NCI-H510A (cell line): ENCODE measurements at places on chromosomes 13 and 19.

DNA sequence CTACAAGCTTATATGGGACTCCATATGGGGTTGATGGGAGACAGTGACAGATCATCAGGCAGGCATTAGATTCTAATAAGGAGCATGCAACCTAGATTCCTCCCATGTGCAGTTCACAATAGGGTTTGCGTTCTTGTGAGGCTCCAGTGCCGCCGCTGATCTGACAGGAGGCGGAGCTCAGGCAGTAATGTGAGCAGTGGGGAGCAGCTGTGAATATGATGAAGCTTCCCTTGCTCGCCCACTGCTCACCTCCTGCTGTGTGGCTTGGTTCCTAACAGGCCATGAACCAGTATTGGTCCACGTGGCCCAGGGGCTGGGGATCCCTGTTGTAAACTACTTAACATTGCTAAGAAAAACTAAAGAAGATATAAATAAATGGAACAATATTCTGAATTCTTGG lies 378.4 kb downstream of the KCNRG start:
- DNase-seq: peak; percentile 46

- peak; percentile 53 for DNase-seq
Observed at GRCh38 chr19:46990991-46991676, 28.5 kb upstream of the NPAS1 start.

GRCh38 chr13:74871369-74872070 lies 610.4 kb downstream of the TBC1D4 start:
- DNase-seq: no peak

DNA sequence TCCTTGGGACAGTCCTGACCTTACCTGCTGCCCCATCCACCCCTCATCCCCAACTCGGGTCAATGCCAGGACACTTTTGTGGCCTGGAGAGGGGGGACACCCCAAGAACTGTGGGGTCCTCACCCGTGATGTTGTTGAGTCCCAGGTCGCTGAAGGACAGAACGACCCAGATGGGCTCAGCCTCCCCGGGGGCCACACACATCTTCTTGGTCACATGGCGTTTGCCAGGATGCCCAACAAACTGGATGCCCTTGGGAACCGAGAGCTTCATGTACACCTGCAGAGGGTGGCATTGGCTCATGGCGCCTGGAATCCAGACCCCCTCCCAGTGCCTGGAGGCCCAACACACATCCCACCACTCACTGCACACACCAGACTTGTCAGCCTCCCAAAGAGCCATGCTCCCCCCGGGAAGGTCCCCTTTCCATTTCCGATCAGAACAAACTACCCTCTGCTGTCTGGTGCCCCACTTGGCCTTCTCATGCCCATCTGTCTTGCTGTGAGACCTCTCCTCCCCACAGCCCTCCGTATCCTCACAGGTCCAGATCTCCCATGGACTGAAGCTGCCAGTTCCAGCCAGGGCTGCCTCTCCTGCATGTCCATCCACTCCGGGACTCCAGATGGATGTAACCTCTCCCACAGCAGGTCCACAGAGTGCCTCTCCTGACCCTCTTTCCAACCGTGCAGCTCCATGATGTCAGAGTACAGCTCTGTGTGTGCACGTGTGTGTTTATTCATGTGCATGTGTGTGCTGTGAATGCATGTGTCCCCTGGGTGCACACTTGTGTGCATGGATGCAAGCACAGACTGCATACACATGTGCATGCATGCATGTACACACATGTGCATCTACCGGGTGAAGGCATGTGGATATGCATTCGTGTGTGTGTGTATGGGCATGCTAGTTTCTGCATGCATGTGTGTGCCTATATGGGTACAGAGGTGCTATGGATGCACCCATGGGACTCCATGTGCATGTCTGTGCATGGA lies 58.4 kb downstream of the F2RL3 start:
- no peak for DNase-seq

- DNase-seq: no peak
Observed at GRCh38 chr19:5148794-5149190, 179.9 kb downstream of the KDM4B start.

DNA sequence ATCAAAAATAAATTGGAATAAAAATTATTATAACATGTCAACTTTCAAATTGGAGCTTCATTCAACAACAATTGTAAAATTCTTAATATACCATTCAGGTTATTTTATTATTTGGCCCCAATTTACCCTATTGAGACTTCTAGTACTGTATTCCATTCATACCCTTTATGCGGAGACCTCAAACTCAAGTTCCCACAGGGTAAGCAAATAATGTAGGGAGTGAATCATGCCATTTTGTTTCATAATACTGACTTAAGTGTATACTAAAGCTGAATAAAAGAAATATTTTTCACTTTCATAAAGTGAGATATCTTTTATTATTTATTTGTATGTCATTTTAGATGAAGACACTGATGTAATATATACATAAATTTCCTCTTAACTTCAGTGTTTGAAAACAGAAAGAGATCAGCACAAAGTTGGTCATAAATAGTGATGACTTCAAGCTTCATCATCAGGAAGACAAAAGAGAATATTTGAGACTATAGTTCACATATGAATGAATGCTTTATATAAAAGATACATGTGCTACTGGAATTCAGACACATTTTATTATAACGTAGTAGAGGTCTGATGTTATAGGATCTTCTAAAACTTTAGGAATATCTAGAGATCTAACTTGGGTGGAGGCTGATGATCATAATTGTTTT lies 894.4 kb upstream of the PCDH9 start:
- DNase-seq: no peak

- no peak for DNase-seq
Observed at GRCh38 chr13:50999641-51000040, 90.0 kb downstream of the RNASEH2B start.

- no peak for DNase-seq
Observed at GRCh38 chr13:111401755-111402154, 81.3 kb downstream of the TEX29 start.

- DNase-seq: no peak
Observed at GRCh38 chr19:39275578-39275977, 7.4 kb downstream of the IFNL2 start.

DNA sequence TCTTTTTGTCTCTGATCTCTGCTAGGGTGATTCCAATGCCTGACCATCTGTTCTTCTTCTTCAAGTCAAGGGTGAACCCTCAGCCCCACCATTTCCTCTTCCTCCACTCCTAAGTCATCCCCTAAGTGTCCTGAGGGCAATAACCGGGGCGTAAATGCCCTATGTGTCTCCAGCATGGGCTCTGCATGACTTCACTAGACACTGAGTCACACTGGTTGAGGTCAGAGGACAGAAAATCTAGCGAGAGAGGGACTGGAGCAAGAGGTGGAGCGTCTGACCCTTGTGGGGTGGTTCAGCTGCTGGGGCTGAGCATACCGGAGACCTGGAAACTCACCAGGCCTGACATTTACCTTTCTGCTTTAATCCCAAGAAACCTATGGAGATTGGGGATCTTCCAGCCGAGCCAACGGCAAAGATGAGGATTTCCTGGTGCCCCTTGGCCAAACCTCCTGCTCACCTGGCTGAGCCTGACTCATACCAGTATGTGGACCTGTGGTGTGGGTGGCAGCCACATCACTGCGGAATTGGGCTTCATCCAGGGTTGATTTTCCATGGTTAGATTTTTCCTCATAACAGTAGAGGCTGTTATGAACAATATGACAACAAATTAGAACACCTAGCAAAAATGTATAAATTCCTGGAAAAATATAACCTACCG lies 26.9 kb downstream of the SCGB2B2 start:
- no peak for DNase-seq

GRCh38 chr19:16949496-16950023 lies 60.8 kb downstream of the F2RL3 start:
- DNase-seq: no peak

DNA sequence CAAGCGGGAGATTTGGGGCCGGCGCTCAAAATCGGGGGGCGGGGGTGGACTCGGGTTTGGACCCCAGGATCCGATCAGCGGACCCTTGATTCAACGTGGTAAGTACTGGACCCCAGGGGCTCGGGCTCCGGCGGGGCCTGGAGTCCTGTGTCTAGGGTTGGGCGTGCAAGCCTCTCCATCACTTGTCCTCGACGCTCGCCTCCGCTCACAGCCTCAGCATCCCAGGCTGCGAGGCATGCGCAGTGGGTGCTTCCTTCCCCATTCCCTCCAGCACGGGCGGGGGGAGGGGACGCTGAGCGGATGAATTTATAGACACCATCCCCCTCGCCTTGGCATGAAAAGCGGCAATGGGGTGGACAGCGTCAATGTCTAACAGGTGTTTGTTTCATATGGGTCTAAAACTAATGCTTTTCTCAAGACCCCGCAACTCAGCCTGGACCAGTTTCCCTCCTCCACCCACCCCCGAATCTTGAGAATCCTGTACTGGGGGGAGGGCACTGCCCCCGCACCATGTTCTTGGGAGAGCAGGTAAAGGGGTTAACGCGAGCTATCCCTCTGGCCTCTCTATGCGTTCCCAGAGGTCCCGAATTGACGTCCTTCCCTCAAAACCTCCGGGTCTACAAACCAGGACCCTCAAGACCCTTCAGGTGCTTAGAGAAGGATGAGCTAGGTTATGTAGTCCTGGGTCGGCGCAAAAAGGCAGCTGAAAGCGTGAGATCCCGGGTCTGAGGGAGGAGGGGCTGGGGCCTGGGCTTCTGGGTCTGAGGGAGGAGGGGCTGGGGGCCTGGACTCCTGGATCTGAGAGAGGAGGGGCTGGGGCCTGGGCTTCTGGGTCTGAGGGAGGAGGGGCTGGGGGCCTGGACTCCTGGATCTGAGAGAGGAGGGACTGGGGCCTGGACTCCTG lies 579 bp downstream of the CPT1C start:
- DNase-seq: peak; percentile 91

DNA sequence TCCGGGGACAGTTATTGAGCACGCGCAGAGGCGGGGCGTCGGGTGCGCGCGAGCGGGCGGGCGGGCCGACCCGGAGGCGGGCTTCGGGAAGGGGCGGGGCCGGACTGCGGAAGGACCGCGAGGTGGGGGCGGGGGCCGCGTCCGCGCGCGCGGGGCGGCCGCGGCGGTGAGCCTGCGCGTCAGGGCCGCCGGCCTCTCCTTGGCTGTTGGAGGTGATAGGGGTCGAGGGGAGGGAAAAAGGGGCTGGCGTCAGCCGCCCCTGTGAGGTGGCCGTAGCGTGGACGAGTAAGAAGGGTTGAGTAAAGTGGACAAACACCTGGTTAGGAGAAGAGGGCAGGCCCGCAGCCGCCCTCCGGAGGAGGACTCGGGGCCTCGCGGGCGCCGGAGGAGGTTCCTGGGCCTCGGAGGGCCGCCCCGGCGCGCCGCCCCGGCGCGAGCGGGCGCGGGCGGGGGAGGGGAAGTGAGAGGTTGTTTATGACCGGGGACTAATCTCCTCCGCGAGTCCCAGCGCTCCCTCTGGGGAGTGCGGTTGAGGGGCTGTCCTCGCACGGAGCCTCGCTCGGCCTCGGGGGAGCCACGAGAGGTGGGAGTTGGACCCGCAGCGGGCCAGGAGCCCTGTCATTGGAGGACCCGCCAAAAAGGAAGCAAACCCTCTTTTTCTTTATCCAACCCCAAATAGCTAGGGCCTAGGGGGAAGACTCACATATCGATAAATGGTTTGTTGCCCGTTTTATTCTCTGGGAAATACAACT lies 547 bp upstream of the INTS6 start:
- DNase-seq: peak; percentile 59

DNA sequence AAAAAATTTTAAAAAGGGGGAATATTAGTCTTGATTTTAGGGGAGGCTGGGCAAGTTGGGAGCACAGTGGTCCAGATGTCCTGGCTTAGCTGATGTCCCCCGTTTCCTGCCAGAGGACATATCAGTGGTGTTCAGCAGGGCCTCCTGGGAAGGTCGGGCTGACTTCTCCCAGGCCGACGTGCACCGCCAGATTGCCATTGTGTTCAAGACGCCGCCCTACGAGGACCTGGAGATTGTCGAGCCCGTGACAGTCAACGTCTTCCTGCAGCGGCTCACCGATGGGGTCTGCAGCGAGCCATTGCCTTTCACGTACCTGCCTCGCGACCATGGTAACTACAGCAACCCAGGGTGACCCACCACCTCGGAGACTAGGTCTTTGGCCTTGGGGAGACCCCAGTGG lies 6.4 kb upstream of the CLASRP start:
- no peak for DNase-seq

GRCh38 chr13:83733293-83733692 lies 149.0 kb downstream of the SLITRK1 start:
- DNase-seq: no peak

DNA sequence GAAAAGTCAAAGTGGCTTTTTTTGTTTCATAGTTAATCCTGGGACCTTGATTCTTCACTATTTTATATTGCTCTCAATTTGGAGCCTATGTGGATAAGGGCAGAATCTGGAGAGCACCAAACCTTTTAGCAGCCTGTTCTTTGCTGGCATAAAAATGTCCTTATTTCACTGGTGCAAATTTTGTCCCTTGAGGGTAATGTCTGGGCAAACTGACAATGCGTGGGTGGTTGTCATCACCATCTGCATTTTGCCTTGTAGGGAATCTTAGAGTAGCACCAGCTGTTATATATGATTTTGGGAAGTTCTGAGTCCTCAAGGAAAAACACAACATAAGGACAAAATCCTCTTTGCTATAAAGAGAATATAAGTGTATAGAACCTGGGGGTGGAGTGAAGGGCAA lies 336.9 kb upstream of the HTR2A start:
- no peak for DNase-seq

- no peak for DNase-seq
Observed at GRCh38 chr13:48126944-48127830, 32.3 kb upstream of the MED4 start.

DNA sequence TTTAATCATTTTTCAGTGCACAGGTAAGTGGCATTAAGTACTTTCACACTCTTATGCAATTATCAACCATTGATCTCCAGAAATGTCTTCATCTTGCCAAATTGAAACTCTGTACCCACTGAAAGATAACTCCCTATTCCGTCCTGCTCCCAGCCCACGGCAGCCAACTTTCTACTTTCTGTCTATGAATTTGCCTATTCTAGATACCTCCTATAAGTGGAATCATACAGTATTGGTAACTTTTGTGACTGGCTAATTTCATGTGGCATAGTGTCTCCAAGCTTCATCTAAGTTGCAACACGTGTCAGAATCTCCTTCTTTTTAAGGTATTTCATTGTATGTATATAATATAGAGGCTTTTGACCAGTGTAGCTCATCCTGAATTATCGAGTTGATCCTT lies 5.7 kb upstream of the CEACAM18 start:
- DNase-seq: no peak

GRCh38 chr13:92487238-92487637 lies 739.4 kb upstream of the GPC6 start:
- DNase-seq: no peak

GRCh38 chr19:13984875-13985741 lies 21.0 kb downstream of the RFX1 start:
- no peak for DNase-seq

DNA sequence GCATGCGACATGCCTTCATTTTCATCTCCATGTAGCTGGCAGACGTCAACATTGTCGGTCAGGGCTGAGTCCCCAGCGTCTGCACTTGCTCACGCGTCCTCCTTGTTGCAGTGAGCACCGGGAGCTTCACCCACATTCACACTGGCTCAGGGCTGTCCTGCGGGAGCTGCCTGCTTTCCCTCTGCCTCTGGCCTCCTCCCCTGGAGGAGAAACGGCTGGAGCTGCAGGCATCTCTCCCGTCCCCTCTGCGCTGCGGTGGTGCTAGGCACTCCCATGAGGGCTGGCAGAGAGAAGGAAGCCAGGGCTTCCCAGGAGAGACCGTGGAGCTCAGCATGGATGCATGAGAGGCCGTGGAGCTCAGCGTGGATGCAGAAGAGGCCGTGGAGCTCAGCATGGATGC lies 18.4 kb upstream of the TMEM255B start:
- DNase-seq: no peak

- DNase-seq: no peak
Observed at GRCh38 chr19:58274771-58275201, 4.0 kb upstream of the ZNF8 start.

- no peak for DNase-seq
Observed at GRCh38 chr19:51698296-51698695, 5.2 kb downstream of the SPACA6 start.
